ENCODE measurements at places on chromosomes 7 and 10.

DNA sequence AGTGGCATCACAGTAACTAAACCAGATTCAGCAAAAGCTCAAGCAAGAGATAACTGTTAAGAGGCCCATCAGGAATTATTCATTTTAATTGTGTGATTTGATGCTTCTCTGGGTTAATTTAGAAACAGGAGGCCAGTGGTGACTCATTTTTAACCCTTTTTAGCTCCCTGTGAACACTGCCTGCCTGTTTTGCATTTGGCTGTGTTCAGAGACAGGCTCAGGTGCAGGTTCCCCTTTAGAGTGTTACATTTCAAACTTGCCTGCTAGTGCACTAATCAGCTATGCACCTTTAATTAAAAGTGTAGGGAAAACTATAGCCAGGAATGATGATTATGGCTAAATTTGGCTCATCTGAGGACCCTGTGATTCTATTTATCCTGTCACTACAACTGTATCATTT is 6.5 kb downstream of the STAMBPL1 start:
- no peak for DNase-seq

DNA sequence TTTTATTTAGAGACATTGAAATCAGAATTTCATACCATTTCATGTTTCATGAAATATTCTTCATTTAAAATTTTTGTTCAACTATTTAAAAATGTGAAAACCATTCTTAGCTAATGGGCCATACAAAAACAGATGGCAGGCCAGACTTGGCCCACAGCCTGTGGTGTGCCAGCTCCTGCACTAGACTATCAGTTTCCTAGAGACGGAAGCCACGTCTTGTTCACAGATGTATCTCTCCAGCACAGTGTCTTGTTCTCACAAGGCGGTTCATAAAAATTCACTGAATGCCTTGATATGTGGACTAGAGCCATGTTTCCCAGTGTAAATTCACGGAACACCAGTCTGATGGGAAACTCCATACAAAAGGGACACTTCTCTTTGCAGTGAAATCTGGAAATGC is 216.0 kb downstream of the KCNMA1 start:
- no peak for DNase-seq

GRCh38 chr7:44096326-44096881 is 7.7 kb upstream of the AEBP1 start:
- no peak for DNase-seq

- DNase-seq: no peak
Measured at GRCh38 chr10:58140691-58141347, 126.9 kb downstream of the IPMK start.

DNA sequence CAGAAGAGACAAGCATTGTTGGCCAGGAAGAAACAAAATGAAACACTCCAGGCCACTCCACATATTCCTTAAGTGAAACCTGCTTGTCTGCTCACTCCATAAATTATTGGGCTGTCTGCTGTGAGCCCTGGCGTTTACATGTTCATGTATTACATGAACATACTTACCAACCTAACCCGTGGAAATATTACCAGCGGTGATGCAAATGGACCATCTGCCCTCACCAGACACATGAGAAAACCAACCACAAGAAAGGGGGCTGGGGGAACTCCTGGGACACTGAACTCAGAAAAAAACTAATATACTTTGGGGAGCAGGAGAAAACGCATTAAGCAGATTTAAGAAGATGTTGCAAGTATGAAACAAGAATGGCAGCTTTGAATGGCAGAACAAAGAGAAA is 731.2 kb upstream of the IGFBP3 start:
- DNase-seq: no peak

DNA sequence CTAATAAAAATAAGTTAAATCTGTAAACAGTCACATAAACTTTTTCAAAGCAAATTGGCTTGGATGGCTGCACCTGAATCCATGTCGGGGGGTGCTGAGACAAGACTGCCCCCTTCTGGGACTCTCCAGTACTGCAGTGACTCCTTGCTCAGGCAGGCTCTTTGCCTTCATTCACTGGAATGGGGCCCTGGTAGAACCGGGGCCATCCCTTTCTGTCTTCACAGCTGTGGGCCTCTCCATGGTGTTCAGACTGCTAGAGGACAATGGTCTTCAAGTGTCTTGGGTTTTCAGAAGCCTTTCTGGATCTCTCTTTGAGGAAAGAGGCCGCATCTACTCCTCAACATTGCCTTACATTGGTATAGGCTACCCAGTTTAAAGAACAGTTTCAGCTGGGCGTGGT is 16.1 kb upstream of the IMPDH1 start:
- peak; percentile 81 for DNase-seq

DNA sequence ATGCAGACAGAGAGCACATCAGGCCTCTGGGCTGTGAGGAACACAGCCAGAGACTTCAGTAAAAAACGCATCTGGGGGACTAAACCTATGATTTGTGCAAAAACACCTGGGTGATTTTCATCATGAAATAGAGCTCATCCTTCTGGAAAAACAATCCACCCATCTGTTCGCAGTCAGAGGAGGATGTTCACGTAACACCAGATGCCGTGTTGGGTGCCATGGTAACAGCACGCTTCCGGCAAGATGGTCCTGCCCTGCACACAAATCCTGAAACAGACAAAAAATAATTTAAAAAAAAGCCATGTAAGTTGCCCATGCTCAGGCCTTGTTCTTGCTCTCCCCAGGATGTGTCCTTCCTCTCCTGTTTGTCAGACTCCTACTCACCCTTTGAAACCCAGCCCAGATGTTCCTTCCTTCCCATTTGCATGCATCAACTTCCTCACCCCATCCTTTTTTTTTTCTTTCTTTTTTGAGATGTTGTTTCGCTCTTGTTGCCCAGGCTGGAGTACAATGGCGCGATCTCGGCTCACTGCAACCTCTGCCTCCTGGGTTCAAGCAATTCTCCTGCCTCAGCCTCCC is 28.3 kb upstream of the GNA12 start:
- no peak for DNase-seq

- DNase-seq: no peak
Measured at GRCh38 chr10:120941501-120941900, 90.3 kb downstream of the WDR11 start.

DNA sequence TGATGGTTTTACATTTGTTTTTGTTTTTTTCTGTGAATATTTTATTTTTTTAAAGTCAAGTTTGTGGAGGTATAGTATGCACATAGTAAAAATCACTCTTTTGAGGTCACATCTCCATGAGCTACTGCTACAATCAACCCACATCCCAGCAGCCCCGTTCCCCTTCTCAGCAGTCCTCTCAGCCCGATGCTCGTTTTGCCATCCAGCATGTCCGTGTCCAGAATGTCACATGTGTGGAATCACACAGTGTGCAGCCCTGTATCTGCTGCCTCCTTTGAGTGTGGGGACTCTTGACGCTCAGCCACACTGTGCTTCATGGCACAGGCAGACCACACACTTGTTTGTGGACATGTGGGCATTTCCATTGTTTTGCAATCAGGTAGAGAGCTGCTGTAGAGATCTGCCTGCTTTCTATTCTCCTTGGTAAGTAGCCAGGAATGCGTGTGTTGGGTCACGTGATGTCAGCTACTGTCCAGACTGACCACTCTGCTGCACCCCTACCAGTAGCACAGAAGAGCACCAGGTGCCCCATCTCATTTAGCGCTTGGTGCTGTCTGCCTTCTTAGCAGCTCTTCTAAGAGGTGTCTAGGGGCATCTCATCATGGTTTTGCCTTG is 71.6 kb upstream of the CAMK2B start:
- no peak for DNase-seq

DNA sequence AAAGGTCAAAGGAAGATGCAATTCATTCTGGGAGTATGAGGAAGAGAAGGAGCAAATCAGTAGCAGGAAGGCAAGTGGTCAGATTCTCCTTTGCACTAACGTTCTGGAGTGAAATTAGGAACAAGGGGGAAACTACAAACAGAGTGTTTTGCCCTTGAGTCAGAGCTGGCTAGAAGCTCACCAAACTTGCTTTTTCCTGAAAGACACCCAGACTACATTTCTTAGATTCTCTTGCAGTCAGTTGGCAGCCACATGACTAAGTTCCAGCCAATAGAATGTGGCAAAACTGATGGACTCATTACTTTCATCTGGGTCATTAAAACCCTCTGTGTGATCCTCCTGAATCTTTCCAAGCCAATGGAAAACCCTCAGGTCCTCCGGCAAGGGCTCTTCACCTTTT is 18.6 kb upstream of the DLX5 start:
- DNase-seq: no peak

DNA sequence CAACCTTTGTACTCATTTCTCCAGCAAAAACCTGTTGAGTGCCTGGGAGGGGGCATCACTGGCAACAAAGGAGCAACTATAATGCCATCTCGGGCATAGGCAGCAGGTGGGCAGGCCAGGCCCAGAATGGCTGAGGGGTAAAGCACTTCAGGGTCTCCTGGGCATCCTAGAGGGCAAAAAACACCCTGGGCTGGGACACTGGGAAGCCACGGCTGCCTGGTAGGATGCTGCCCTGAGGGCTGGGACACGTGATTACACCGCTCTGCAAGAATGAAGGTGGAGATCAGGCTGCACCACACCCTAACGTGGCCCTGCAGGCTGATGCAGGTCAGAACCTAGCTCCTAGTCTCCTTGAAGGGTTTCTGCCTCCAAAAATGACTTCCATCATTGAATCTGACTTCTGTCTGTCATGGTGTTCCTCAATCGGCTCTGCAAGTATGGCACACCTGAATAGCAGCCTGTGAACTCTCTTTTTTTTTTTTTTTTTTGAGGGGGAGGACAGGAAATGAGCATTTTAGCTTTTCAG is 4.5 kb upstream of the TRAPPC14 start:
- no peak for DNase-seq

GRCh38 chr7:33590916-33591315 is 314.4 kb upstream of the BMPER start:
- DNase-seq: no peak

- no peak for DNase-seq
Measured at GRCh38 chr7:33511778-33512177, 382.4 kb downstream of the BBS9 start.

DNA sequence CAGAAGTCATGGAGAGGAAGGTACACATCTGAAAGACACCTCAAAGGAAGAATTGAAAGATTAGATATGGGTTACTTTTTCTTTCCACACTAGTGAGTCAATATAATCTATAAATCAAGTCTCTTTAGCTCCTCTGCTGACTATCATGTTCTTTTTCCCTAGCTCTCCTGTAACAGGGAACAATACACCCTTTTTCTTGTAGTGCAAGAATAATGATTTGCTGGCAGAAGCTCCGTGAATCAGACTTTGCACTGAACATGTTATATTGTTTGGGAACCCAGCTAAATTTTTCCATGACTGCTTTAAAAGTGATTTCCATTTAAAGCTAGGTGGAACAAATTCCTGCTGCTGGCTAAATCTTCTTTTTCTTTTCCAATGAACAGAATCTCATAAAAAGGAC is 756.6 kb upstream of the C7orf33 start:
- no peak for DNase-seq

GRCh38 chr7:140242057-140243031 is 65.6 kb upstream of the KDM7A start:
- DNase-seq: no peak

DNA sequence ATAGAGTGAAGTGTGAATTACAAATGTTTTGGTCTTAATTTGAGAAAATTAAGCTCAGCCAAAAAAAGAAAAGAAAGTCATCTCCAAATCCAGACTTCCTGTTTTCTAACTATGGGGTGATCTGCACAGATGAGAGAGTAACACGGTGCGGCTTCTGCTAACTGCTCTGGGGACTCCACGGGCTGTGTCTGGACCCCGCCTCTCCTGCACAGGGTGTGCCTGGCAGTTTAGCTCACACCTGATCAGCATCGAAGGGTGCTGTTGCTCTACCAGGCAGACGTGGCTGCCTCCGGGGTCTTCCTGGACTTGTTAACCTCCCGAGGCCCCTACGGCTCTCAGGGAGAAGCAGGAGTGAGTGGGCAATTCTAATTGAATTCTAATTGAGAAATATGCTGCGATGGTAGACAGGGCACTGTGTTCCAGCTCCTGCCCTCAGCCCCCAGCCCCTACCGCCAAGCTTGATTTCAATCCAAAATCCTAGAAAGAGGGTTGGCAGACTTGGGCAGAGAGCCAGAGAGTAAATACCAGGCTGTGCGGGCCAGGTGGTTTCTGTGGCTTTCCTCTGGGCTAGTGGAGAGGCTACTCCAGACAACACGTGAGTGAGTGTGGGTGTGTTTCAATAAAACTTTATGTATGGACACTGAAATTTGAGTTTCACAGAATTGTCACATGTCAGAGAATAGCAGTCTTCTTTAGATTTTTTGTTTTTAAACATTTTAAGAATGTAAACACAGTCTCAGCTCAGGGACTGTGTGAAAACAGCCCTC is 13.4 kb downstream of the SHH start:
- DNase-seq: no peak

All from T-helper 17 cell (primary cell).